Hepatic stellate cell (primary cell): ENCODE measurements at places on chromosomes 2 and 18.

- DNase-seq = no peak
Observed at GRCh38 chr2:15835991-15836688, 104.2 kb upstream of the MYCN start.

GRCh38 chr2:71282493-71282892, 49.1 kb upstream of the ZNF638 start:
- DNase-seq = no peak

- DNase-seq = no peak
Observed at GRCh38 chr2:74010087-74010541, 25.4 kb downstream of the TET3 start.

DNA sequence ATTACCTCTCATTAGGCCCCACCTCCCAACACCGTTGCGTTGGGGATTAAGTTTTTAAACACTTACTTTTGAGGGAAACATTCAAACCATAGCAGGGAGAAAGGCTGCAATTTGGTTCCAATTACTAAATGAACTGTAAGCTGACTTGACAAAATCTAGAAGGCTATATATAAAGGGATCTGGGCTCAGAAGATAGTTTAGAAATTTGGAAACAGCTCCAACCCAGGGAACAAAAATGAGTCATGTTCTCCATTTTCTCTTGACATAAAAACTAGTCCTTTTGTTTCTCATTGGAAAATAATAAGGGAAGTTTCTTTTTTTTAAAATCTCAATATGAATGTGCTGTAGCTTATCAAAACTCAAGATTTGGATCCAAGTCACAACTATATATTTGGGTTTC, 17.5 kb downstream of the MOGAT1 start:
- no peak for DNase-seq

DNA sequence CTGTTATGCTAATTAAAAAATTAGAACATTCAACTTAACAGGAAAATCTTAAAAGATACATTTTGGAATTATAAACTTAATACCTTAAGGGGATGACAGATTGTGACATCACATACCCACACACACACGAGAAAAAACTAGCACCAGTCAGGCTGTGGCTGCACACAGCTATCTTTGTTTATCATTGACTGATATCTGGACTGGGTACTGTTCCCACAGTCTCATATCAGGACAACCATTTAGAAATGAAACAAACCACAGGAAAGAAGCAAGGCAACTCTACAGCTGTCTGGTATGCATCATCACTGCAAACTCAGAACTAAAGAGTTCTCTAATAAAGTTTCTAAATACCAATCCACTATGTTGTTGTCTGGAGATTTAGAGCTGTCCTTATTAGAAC, 210.9 kb upstream of the SMAD7 start:
- DNase-seq = peak; percentile 12

DNA sequence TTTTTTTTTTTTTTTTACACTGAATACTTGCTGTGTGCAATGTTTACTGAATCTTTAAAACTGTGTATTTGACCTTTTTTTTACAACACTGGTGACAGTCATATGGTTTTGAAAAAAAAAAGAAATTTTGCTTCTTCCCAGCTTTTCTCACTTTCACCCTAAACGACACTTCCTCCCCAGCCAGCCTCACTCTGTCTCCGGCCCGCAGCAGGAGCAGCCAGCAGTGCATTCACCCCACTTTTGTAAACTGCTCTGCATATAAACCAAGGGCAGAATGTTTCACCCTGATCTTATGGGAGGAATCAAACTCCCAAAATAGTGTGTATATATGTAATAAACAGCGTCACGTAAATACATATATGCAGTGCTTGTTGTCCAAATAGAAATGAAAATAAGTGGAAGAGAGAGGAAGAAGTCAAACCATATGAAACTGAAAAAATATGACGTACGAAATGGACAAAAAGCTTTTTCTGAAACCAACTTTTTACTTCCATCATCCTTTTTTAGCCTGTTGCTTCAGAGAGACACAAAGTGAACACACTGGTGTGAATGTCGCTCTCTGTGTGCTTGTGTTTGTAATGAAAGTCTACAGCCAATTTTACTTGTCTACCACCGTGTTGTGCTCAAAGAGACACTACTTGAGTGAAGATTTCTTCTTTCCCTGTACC, 54.2 kb downstream of the ZCCHC2 start:
- DNase-seq = no peak

- no peak for DNase-seq
Observed at GRCh38 chr2:131542438-131543384, 15.0 kb downstream of the CCDC74A start.

DNA sequence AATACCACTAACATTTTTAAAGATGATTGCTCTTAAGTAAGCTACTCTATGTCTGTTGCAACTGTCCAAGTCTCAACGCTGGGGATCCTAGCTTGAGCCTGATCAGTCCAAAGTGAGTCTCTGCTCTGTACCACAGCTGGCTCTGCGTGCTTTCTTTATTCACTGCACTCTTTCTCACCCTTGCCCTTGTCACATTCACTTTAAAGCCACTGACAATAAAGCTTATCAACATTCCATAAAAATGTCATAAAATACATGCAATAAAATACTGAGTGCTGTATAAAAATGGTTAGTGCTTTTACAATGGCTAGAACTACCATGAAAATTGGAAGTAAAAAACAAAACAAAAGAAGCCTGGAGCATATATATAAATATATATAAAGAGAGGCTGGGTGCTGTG, 45.5 kb upstream of the LRRTM4 start:
- no peak for DNase-seq

GRCh38 chr18:27109451-27109850, 75.7 kb downstream of the CHST9 start:
- no peak for DNase-seq

- DNase-seq = no peak
Observed at GRCh38 chr18:70072678-70073077, 125.0 kb upstream of the CD226 start.

DNA sequence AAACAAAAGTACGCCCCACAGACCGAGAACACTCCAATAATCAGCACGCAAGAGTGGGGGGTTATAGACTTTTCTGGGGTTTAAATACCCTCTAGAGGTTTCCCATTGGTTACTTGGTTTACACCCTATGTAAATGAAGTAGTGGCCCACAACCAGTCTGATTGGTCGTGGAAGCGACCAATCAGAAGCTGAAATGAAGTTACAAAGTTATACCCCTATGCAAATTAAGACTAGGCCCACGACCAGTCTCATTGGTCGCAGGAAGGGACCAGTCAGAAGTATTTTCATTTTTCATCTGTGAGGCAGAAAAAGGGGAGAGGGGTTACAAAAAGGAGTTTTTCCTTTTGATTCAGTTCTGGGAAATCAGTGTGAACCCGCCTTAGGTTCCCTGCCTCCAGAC, 55.3 kb upstream of the YWHAQ start:
- DNase-seq = no peak

DNA sequence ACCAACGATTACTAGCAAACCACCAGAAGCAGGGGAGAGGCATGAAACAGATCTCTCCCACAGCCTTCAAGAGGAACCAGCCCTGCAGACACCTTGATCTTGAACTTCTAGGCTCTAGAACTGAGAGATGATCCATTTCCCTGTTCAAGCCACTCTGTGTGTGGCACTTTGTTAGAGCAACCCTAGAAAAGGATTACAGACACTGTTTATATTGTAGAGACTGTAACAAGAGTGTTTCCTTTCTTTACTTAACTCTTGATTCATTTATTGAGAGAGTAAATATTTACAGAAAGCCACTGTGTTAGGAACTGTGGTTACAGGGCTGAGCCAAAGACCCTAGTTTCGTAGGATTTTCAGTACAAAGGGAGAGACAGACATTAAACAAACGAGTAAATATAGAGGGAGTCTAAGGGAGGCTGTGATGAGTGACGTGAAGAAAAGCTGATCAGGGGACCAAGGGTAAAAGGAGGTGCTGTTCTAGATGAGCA, 10.9 kb downstream of the CCDC68 start:
- DNase-seq = no peak

DNA sequence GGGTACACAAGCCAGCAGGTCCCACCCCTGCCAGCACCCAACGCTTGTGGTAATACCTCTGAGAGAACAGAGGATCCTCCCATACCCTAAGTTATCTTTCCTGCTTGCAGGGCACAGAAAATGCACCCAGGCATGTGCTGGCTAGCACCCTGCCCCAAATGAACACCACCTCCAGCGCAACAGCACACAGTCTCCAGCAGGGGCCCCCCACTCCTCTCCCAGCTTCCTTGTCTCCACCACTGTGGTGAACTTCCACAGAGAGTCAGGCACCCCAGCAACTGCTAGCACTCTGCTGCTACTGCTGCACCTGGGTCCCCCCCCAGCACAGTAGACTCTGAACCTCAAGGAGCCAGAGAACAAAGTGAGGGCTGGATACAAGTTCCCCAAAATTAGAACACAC, 216.8 kb upstream of the CNTNAP5 start:
- DNase-seq = no peak

DNA sequence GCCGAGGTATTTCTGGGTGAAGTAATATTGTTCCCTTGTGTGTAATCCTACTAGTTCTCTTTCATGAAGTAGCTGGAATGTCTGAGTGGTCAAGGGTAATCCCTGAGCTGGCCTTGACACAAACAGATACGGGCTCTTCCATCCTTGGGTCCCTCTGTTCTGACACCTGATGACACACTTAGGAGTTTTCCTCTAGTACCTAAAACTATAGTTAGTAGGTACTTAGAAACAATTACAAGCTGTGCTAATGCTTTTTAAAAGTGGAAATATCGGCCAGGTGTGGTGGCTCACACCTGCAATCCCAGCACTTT, 59.2 kb upstream of the IL1R1 start:
- no peak for DNase-seq

- DNase-seq = peak; percentile 28
Observed at GRCh38 chr2:207632575-207633493, 7.6 kb upstream of the METTL21A start.

DNA sequence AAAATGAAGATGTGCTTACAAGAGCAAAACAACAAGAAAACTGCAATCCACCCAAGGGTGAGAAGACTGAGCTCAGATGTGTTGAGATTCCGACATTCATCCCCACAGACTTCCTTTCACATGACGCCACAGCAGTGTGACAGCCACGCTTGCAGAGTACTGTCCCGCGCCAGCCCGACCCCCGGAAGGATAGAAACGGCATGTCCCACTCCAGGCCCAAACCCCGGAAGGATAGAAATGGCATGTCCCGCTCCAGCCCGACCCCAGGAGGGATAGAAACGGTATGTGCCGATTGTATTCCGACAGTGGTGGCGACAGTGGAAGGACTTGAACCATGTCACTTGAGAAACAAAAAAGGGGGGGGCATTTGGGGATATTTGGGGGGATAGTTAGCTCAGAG, 119.1 kb upstream of the PXDN start:
- no peak for DNase-seq

DNA sequence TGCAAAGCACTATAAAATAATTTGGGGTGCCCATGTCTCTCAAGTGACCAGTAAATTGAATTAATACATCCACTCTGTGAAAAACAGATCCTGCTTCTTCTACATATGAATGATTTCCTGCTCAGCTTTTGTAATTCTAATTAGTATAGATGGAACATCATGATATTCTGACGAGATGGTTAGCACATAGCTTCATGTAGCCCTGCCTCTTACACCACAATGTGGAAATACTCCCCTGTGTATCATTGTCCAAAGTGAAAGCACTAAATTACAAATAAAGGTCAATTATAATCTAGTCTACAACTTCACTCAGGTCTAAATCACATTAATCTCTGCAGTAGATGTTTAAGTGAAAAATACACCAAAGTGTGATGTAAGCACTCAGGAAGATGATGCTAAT, 32.9 kb upstream of the SYT4 start:
- DNase-seq = no peak

DNA sequence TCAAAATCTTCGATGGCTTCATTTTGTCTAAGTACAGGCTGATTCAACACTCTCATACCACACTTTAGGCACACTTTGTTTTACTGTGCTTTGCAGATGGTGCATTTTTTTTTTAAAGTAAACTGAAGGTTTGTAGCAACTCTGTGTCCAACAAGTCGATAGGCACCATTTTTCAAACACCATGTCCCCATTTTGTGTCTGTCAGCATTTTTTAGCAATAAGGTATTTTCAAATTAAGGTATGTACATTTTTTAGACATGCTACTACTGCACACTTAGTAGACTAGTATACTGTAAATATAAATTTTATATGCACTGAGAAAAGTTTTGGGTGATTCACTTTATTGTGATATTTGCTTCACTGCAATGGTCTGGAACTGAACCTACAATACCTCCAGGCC, 44.4 kb downstream of the ORC4 start:
- DNase-seq = no peak

DNA sequence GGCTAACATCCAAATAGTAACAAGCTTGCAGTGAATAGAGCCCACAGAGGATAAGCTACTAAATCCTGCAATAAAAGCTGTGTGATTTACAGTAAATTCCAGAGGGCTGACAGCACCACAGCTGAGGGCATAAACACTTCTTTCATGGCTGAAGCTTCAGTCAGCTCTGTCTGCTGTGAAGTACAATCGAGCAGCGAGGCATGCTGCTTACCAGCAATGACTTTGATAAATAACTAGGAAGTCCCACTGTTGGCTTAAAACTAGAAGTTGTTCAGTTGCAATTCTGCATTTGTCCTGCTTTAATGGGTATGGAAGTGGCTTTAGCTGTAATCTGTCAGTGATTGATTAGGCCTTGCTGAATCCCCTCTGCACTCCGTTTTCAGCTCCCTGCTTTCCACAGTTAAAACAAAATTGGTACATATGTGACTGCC, 65.2 kb upstream of the FIGN start:
- DNase-seq = peak; percentile 2

DNA sequence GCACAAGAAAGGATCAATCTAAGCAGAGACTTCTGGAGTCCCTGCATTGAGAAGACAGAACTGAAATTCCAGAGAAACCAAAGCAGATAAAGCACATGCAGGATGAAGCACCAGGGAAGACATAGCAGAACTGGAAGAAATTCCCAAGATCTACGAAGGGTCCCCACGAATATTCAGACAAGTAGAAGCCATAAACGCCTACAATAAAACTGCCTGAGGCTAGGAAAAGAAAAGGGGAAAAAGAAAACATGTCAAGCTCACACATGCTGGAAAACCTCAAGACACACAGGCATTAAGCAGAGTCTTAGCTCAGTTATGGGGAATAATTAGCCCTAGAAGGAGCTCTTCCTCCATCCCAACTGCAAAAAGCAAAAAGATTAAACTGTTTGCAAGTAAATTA, 171.2 kb downstream of the NBAS start:
- no peak for DNase-seq

GRCh38 chr2:225074919-225075681, 32.8 kb upstream of the DOCK10 start:
- no peak for DNase-seq

DNA sequence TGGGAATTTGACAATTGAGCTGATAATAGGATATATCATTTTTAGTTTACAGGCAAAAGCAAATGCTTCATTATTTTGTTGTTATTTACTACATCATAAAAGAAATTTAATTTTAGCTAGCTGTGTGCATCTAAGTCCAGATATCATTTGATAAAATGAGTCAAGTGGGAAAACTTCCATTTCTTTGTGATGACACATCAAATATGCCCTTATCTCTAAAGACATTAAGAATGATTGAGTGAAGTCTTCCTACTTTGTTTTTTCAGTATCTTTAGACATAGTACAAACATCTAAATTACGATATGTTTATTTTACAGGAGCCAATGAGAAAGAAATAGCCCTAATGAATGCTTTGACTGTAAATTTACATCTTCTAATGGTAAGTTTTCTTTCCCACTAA, 77.0 kb downstream of the KYNU start:
- DNase-seq = no peak
